HEK293T (cell line): ENCODE measurements at places on chromosomes 12 and 14.

GRCh38 chr12:501722-502447 lies 42.1 kb downstream of the B4GALNT3 start:
- DNase-seq, result no peak

DNA sequence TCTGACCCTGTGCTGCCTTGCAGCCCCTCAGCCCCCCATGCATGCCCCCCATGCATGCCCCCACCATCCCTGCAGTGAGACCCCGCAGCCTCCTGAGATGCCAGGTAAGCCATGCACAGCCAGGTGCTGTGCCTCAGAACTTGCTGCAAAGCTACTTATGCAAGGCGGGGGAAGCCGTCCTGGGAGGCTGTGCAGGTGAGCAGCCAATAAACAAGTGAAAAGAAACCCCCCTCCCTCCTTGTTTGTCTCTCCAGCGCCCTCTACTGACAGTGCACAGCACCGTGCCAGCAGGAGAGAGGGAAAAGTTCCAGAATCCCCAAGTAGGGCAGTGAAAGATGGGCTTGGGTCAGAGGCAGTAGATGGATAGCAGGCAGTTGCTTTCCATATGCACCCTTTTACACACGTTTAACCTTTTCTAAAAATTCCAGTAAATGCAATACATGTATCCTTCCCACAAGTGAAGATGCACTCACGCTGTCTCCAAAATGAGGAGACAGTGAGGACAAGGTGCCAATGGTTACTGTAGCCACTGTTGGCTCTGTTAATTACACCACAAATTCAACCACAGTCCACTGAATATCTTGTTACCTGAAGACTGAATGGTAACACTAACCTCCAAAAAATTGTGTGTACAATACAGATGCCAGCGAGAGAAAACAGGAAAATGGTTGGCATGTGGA lies 18.0 kb downstream of the TNFAIP2 start:
- DNase-seq, result peak; percentile 78

- no peak for DNase-seq
Measured at GRCh38 chr12:14326699-14327098, 38.8 kb upstream of the ATF7IP start.

- DNase-seq, result no peak
Measured at GRCh38 chr14:91674911-91675310, 57.0 kb downstream of the CATSPERB start.

- no peak for DNase-seq
Measured at GRCh38 chr14:101442451-101442850, 118.8 kb upstream of the DIO3 start.

GRCh38 chr14:69539631-69540410 lies 34.9 kb downstream of the CCDC177 start:
- no peak for DNase-seq

DNA sequence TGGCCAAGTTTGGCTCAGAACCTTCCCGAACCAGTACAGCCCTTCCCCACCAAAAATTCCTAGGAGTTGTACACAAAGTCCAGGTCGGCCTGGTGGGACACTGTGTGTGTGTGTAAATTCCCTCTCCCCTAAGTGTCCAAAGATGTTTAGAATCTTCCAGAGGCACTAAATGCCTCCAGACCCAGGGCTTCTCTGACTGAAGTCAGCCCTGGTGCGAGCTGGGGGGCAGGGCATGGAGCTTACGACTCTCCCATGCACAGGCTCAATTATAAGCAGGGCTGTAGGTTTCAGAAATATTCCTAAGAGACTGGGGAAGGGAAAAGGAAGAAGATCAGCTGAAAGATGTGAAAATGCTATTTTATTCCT lies 106.9 kb upstream of the ATF7IP start:
- DNase-seq, result no peak

DNA sequence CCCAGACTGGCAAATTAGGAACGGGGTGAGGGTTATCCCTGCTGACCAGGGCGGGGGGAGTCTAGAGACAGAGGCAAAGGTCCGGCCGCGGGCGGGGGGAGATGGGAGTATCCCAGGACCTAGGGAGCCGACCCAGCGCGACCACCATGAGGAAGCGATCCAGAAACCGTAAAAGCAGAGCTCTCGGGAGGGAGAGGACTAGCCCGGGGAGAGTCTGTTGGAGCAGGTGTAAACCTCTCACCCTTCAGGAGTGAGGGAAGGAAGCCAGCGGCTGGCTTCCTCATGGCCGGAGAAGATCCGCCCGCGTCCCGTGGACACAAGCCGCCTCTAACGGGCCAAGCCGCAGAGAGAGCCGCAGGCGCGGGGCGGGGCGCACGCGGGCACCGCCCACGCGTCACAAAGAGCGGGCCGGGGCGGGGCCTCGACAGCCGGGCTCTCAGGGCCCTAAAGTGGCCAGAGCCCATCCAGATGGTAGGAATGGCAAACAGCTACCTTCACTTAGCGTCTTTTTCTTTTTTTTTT lies at the start of gene ACRBP:
Gene ACRBP, minus strand, starts transcription at position 350 of the 522 bp plus-strand sequence. Its CDS starts 66 bp downstream, at position 284.
- DNase-seq, result no peak

- DNase-seq, result no peak
Measured at GRCh38 chr12:68349921-68350606, 17.9 kb upstream of the MDM1 start.

DNA sequence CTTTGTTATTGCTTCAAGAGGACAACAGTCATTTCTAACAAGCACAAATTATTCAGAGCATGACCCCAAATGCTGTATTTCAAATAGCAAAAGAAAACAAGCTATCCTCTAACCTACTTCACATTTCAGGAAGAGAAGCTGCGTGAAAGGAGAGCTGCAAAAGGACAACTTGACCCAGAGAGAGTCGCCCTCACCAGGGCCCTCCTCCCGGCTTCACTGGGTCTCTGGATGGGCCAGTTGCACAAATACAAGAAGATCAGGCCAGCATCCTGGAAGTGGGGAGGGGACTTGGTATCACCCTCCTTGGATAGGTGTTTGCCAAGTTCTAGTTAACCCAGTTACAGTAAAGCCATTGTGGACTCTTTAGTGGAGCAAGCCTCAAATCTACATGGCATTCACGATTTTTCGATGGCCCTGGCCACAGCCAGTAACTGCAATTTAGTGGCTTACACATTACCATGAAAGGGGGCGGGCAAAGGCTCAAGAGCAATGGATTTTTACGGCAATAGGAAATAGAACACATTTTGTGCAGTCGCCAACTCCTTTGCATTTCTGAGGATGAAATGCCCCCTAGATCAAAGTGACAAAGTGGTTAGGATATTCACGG lies 166.9 kb upstream of the DIO2 start:
- DNase-seq, result no peak

DNA sequence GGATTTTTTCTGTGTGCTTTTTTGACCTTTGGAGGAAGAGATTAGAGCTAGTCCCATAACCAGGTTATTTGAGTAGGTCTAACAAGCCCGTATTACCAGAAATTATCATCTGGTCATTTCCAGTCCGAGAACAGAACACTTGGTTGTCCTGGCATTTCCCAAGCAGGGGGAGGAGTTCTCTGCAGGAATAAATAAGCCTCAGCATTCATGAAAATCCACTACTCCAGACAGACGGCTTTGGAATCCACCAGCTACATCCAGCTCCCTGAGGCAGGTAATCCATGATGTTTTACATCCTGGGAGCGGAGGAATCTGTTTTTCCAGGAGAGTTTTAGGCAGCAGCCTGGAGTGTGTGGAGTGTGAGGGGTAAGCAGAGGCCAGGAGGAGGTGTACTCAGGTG lies at the start of gene SERPINA3:
Gene SERPINA3, plus strand, starts transcription at position 218 of the 400 bp plus-strand sequence. CDS start 2,051 bp downstream, outside the sequence.
- no peak for DNase-seq

- DNase-seq, result no peak
Measured at GRCh38 chr12:26116829-26117715, 7.8 kb downstream of the BHLHE41 start.

DNA sequence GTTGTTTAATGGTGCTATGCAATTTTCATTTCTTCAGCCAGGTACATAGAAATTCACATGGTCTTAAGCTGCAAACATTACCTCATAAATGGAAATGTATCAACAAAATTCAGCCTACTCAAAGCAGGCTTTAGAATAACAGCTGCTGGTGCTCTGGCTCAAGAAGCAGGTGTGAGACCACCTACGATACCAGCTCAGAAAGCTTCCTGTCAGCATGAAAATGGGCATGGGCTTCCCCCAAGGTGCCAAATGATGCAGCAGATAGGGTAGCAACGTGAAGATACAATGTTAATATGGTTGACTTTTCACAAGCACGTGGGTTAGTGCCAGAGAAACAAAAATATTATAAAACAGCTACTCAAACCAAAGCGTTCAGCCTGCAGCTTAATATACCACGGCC lies 343.4 kb upstream of the PRICKLE1 start:
- no peak for DNase-seq

DNA sequence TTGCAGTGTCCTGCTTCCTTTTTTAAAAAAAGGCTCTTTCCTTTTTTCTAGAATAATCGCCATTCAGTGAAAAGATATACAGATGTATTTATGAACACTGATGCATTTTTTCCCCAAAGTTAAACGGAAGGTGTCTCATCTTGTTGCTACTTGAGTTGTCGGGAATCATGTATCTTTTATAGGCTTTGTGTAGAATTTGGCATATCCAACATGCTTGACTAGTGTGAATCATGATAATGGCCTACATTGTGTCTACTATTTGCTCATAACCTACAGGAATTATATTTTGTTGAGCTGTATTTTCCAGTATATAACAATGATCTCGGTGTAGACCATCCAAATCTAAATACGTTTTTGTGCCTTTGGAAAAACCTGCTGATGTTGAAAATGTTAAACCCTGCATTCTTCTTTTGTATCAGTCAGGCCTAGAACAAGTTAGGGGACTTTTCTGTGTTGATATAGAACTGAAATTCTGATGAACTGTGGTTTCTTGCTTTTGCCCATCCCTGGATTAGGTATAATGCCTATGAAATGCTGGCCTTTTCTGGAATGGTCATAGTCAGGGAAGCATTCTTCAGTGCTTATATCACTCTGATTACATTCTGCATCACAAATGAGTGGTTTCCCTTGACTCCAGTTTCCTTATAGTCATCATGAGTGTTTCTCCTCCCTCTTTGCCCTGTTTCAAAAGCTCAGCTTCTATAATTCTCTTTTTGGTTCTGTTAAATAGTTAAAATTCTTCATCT lies 10.8 kb downstream of the BMAL2 start:
- no peak for DNase-seq

DNA sequence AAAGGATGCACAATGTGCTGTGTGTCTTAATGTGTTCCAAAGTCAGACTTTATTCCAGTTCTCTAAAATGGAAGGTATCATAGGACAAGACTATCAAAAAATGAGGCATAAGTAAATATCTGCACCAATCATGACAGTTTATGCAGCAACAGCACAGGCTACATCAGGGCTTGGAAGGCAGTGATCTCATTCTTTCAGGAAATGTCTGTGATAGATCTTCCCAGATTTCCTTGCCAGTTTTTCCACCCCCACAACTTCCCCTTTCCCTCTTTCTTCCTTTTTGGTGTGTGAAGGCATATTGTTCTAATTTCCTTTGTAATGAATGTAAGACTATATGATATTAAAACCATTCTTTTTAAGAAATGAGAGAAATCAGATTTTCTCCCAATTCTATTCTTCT lies 326.7 kb downstream of the ATP23 start:
- no peak for DNase-seq

DNA sequence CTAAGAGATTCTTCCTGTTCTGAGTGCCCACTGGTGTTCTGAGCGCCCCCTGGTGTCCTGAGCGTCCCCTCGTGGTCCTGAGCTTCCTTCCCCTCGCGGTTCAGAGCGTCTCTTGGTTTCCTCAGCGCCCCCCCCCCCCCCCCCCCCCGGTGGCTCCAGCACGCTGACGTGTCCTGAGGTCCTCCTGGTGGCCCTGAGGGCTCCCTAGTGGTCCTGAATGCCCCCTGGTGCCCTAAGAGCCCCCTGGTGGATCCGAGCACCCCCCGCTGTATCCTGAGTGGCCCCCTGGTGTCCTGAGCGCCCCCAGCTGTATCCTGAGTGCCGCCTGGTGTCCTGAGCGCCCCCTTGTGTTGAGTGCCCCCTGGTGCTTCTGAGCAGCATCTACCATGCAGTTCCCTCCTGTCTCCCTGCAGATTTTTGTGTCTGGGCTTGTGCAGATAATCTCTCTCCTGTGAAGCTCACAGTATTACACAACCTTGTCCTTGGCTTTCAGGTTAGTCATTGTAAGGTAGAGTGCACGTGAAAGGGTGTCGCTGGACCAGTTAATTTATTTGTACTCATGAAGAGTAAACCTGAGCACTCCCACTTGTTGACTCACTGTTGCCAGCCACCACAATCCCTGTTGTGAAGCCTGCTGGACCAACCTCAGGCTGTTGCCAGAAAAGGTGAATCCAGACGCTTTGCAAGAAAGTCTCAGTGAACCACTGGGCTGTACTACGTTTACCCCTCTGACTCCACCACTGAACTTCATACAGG lies 1168.4 kb downstream of the TMEM121 start:
- no peak for DNase-seq

DNA sequence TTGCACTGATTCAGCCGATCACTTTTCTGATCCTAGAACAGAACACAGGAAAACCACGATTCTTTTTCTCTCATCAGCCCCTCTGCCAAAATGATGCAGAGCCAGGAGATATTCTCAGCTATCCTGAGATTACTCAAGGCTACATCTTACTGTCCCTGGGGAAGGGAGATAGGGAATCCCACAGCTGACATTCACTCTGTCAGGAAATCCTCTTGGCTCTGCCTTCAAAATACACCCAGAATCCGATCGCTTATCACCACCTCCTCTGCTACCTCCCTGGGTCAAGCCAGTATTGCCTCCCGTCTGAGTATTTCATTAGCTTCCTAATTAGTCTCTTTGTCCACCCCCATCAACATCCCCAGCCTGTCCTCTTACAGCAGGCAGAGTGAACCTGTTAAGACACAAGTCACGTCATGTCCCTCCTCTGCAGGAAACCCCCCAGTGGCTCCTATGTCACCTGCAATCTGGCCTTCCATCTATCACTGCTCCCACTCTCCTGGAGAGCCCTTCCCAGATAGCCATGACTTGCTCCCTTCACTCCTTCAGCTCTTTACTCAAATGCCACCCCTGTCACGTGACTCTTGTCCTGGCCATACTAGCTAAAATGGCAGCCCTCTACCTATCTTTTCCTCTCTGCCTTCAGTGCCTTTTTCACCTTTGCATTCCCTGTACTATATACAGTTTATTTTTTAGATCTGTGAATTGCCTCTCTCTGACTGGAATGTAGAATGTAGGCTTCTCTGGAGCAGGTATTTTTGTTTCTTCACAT lies 70.3 kb downstream of the GALNT4 start:
- no peak for DNase-seq

GRCh38 chr12:58419905-58420304 lies 478.5 kb downstream of the ATP23 start:
- no peak for DNase-seq

DNA sequence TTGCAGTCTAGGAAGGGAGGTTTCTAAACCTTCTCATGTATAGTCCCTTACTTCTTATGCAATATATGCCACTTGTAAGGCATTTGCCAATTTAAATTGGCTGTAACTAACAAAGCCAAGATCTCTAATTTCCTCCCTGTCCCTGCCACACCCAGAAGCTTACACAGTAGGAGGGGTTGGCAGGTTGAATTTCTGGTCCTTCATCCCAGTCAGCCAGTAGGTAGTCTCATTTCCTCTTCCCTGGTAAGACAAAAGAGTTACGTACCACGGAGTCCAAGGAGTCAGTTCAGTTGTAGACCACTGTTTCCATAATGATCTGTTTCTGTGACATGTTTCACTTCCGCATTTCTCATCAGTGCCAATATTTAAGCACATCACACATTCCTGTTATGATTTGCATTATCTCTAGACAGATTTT lies 47.0 kb upstream of the PLBD1 start:
- DNase-seq, result no peak
